ENCODE measurements at places on chromosomes 2 and 18.

GRCh38 chr2:201223089-201224073, 37.0 kb upstream of the CASP8 start:
- no peak for DNase-seq

- no peak for DNase-seq
These were observed 59.6 kb downstream of the KCTD18 start for GRCh38 chr2:200450288-200450687.

DNA sequence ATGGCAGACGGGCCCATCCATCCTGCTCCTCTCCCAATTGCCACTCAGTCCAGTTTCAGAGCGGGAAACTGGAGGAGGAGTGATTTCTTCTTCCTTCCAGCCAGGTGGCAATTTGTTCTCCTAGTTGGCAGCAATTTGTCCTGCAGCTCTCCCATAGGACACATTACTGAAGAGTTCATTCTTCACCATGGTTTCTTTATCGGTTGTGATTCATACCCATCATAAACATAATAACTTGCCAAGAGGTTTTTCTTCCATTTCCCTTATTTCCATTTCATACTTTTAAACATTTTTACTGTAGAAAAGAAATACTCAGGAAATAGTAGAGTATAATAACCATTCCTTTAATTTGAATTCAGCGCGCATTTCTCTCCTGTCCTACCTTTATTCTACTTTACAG, 377.9 kb upstream of the RAB12 start:
- no peak for DNase-seq

DNA sequence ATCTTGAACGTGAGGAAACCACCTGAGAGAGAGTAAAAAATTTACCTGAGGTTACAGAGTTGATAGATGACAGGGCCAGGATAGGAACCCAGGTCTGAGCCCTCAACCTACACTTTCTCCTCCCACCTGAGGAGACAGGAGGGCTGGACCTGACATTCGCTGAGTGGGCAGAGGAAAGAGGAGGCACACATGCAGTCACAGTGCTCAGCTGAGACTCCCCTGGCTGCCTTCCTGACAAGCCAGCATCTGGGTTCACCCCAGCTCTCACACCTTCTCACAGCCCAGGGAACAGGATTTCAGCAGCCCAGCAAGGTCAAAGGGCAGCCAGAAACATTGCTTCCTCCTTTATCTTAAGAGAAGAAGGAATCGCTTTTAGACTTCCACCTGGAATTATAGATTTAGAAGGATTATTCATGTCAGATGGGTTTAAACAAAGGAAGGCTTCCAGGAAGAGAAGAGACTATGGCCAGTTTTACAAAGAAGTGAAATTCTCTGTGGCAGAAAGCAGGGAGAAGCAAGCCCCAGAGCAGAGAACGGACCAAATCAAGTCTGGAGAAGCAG, 18.1 kb upstream of the PKDCC start:
- DNase-seq = no peak

DNA sequence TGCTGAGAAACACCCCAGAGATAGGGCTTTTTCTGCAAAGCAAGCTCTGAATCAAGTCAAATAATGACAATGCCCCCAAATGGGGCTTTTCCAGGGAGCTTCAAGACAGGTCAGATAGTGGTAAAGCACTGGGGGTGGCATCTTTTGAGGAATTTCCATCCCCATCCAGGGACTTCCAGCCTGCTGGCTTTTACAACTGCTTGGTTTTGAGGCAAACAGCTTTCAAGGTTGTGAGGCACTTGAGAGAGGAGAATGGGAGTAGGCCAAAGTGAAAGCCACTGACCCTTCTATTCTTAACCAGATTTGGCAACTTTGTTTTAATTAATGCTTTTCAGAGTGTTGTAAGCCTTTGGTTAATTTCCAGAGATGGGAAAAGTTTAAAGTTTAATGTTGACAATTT, 762.0 kb upstream of the POU3F3 start:
- DNase-seq = no peak

DNA sequence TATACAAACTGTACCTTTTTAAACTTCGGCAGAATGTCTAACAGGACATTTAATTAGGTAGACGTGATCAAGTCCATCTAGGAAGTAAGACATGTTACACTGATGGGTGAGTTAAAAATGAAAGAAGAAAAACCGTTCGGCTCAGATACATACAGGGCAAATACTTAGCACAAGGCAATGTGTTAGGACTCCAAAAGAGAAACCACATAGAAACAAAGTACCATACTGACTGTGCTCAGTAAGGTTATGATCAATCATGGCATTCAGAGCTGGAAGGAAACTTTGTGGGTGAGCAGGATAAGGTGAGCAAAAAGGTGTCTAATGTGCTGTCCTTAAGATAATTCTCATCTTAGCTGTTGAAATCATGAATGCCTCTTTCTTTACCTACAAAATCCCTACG, 211.9 kb downstream of the STK39 start:
- DNase-seq = no peak

- DNase-seq = no peak
These were observed 183.1 kb upstream of the ARL4C start for GRCh38 chr2:234679741-234680687.

DNA sequence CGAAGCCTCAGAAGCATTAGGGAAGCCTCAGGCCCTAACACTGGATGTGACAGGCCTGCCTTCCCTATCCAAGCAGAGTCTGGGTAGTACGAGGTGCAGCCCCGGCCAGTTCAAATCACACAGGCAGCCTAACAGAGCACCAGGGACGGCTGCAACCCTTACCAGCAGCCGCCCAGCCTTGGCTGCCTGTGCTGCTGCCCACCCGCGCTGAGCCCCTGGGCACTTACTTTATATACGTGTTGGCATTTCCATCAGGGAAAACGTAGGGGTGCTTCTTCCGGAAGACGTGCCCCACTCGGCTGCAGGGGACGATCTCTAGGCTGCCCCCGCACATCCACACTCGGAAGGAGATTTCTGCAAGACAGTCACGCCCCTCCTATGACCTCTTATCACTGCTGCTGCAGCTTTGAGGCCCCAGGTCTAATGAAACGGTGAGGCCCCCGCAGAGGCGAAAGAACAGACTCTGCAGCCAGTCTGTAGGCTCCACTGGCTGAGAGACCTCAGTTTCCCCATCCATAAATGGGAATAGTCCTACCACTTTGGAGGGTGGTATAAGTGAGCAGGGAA, 124.7 kb upstream of the CAPN13 start:
- DNase-seq = no peak
